Pons (tissue), 1 donor: ENCODE measurements at places on chromosomes 2 and 18.

DNA sequence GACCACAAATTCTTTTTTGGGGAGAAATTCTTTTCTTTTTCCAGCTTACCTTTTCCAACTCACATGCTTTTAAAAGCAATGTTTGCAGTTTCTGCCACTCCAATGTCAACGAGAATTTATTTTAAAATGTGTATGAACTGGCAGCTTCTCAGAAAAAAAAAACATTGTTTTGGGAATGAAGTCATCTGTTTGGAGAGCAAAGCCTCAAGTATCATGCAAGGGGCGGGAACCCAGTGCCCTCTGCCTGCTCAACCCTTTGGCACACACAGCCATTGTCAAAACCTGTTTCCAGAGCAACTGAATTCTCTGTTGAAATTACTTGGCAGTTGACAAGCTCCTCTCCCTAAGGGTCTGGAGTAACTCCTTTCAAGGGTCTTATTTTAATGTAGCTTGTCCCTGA is 128.5 kb downstream of the QPCT start:
- DNase-seq: no peak

DNA sequence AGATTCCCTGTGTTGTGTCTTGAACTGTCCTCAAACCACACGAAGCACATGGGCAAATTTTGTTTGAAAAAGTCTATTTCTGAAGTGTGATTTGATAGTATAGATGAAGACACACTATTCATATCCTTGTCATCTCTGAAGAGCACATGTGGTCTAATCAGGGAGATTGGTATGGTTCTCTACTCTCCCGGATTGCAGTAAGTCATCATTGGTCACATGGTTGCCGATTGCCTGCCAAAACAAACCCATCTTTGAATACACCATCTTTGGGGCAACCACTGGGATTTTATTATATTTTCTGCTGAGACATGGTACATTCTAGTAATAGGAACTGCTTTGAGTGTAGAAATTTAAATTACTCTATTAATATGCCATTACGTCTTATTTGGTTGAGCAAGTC is 186.9 kb downstream of the MYO1B start:
- DNase-seq: no peak

GRCh38 chr2:20128506-20129330 is 77.3 kb upstream of the LAPTM4A start:
- DNase-seq: no peak

GRCh38 chr2:152611458-152612231 is 105.6 kb downstream of the PRPF40A start:
- peak; percentile 94 for DNase-seq

DNA sequence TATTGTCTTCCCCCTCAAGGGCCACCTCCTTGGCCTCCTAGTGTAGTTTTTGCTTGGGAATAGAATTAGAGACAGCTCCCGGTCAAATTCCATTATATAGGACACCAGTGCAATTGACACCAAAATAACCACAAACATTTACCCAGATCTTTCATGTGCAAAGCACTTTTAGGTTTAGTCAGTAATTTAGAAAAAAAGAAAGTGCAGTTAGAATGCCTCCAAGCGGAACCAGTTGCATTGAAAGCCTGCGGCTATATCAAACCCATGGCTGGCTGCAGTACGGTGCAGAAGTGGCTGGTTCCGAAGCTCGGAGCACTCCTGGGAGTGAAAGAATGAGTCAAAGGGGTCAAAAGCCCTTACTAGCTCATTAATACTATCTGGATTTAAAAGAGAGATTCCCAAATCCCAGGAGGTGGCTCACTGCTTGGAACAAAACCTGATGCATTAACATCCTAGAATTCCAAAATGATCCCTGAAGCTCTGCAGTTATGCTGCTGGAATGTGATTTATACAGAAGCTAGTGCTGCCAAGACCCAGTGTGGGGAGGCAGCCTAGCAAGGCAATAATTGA is 432.2 kb upstream of the KLHL29 start:
- no peak for DNase-seq
